ENCODE measurements at places on chromosomes 1 and 21. TPM values are rescaled to one million over a fixed set of nuclear protein-coding genes. Genes with fewer than 3 reads are reported as not detected.

DNA sequence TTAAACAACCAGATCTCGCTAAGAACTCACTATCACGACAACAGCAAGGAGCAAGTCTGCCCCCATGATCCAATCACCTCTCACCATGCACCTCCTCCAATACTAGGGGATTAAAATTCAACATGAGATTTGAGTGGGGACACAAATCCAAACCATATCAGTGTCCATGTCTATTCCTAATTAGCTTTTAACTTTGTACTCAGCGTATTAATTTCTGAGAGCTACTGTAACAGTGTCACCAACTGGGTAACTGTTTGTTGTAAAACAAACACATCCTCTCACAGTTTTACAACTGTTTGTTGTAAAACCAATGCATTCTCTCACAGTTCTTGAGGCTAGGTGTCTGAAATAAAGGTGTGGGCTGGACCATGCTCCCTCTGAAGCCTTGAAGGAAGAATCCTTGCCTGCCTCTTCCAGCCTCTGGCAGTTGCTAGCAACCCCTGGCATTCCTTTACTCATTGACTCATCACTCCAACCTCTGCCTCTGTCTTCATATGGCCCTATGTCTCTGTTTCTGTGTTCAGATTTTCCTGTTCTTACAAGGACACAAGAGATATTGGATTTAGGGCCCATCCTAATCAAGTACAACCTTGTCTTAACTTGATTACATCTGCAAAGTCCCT lies 121.2 kb downstream of the LTN1 start:
- no peak for DNase-seq
- peaks cover 11% of the 10 kb centered on the region for H3K4me1 ChIP-seq
- H3K27me3 ChIP-seq, result no peaks in the 10 kb centered on the region
- no peak overlapping the region for H3K27ac ChIP-seq
- H3K4me3 ChIP-seq, result no peak overlapping the region
- peaks cover 50% of the 10 kb centered on the region for H3K36me3 ChIP-seq

GRCh38 chr21:23455676-23456075 lies 2151.6 kb downstream of the MRPL39 start:
- H3K4me3 ChIP-seq, result no peak overlapping the region
- no peaks in the 10 kb centered on the region for H3K36me3 ChIP-seq
- no peaks in the 10 kb centered on the region for H3K27me3 ChIP-seq
- no peak for DNase-seq
- H3K4me1 ChIP-seq, result no peaks in the 10 kb centered on the region

DNA sequence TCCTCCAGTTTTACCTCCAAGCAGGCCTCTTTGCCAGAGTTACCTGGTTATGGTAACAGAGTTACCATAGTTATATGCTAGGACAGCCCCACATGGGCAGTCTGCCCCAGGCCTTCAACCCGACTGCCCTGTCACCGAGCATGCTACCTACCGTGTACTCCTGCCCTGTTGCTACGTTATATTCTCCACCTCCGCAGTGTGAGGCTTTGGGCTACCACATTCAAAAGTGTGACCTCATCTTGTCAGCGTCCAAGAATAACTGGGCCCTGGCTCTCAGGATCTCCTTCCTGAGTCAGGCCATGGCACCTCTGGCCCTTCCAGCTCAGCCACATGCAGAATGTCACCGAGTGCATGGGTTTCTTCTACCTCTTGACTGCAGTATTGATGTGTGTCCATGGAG lies 8.9 kb downstream of the MAPKAPK2 start:
- H3K36me3 ChIP-seq, result peaks cover 5% of the 10 kb centered on the region
- H3K27ac ChIP-seq, result peak overlapping the region; percentile 87
- H3K4me3 ChIP-seq, result peak overlapping the region; percentile 31
- no peaks in the 10 kb centered on the region for H3K27me3 ChIP-seq
- peaks cover 100% of the 10 kb centered on the region for H3K4me1 ChIP-seq

DNA sequence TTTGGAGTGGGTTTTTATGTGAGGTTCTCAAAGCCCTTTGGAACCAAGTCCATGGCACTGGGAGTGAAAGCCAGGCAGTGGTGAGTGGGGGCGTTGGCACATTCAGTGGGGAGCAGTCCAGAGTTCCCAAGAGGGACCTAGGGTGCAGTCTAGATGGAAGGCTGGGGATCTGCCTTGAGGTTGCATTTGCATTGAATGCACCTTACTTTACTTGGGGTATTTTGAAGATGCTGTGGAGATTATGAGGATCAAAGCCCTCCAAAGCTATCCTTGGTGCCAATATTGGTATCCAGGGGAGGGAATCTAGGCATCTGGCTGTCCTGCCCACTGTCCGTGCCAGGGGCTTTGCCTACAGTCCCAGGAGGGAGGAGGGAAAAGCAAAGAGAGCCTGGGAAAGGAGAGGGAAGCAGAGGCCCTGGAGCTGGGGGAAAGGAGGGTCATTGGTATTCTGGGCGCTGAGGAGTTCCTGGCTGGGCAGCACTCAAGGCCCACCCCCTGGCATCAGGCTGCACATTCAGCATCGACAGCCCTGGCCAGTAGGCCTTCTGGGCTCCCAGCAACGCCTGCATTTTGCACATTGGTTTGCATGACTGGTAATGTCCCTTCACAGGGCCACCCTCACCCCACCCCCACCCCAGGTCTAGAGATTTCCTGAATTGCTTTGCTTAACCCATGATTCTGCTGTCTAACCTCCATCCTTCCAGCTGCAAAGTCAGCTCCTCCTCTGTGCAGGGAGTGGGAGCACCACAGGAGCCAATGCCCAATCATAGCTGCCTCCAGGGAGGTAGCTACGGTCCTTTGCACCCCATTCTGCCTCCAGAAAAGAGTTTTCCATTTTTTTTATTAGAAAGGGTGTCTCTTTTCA lies 843 bp upstream of the BCAN start:
- no peak for DNase-seq
- peaks cover 3% of the 10 kb centered on the region for H3K27me3 ChIP-seq
- peak overlapping the region; percentile 47 for H3K4me3 ChIP-seq
- H3K36me3 ChIP-seq, result no peaks in the 10 kb centered on the region
- H3K4me1 ChIP-seq, result peaks cover 19% of the 10 kb centered on the region

DNA sequence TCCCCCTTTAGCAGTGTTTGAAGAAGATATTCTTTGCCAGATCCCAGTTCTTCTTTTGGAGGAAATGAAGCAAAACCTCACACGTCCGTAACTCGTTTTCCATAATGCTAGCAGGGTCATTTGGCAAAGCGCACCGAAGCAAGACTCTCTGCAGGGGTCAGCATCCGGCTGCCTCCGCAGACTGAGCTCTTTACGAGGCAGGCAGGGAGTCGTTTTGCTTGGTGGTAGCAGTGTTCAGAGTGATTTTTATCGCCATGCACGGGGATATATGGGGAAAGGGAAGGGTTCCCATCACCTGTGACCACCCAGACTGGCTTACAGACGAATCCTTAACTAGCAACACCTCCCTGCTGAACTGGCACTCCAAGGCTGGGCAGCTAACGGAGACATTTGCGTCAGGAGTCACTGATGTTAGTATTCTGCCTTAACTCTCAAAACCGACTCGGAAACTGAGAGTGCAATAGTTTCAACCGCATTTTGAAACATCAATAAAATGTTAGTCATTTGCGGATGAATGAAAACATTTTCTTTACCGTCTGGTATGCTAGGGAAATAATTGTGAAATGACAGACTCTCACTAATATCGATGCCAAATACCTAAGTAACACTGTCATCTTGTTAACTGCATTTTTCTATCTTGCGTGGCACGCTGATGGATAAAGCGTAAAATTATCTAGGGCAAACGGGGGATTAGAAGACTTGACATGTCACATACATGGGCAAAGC lies 2.2 kb upstream of the NEGR1 start:
- H3K27me3 ChIP-seq, result no peaks in the 10 kb centered on the region
- H3K27ac ChIP-seq, result peak overlapping the region; percentile 94
- H3K4me1 ChIP-seq, result peaks cover 32% of the 10 kb centered on the region
- H3K36me3 ChIP-seq, result no peaks in the 10 kb centered on the region
- DNase-seq, result no peak

GRCh38 chr21:43626390-43626789 lies 32.9 kb downstream of the HSF2BP start:
- H3K4me3 ChIP-seq, result no peak overlapping the region
- DNase-seq, result no peak
- H3K4me1 ChIP-seq, result no peaks in the 10 kb centered on the region
- H3K27ac ChIP-seq, result no peak overlapping the region
- H3K36me3 ChIP-seq, result no peaks in the 10 kb centered on the region

GRCh38 chr1:179080866-179081686 lies 794 bp upstream of the TOR3A start:
- H3K36me3 ChIP-seq, result peaks cover 14% of the 10 kb centered on the region
- no peaks in the 10 kb centered on the region for H3K27me3 ChIP-seq
- DNase-seq, result no peak
- peak overlapping the region; percentile 92 for H3K4me3 ChIP-seq
- peaks cover 32% of the 10 kb centered on the region for H3K4me1 ChIP-seq

DNA sequence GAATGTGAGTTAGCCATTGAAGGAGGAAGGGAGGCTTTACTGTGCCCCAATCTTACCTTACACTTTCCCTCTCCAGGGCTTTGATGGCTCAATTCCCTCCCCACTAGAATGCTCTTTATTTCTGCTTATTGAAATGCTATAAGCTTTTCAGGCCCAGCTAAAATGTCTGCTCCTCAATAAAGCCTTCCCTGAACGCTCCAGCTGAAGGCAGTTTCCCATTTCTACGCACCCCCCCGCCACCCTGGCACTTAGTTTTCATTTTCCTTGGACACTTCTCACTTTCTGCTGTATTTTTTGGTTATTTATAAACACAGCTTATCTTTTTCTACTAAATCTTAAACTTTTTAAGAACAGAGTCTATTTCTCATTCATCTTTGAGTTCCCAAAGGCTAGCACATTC lies 7.1 kb upstream of the TMEM167B start:
- no peak for DNase-seq
- H3K36me3 ChIP-seq, result no peaks in the 10 kb centered on the region
- no peak overlapping the region for H3K27ac ChIP-seq
- H3K4me1 ChIP-seq, result peaks cover 6% of the 10 kb centered on the region
- no peak overlapping the region for H3K4me3 ChIP-seq
- no peaks in the 10 kb centered on the region for H3K27me3 ChIP-seq

GRCh38 chr1:151135433-151136385 lies 10.7 kb downstream of the SEMA6C start:
- no peak for DNase-seq
- H3K36me3 ChIP-seq, result no peaks in the 10 kb centered on the region
- H3K27ac ChIP-seq, result no peak overlapping the region
- no peaks in the 10 kb centered on the region for H3K27me3 ChIP-seq

- DNase-seq, result no peak
- peak overlapping the region; percentile 56 for H3K4me3 ChIP-seq
- H3K4me1 ChIP-seq, result peaks cover 53% of the 10 kb centered on the region
- H3K27ac ChIP-seq, result peak overlapping the region; percentile 64
These were observed 940 bp downstream of the NES start for GRCh38 chr1:156676114-156676819.

DNA sequence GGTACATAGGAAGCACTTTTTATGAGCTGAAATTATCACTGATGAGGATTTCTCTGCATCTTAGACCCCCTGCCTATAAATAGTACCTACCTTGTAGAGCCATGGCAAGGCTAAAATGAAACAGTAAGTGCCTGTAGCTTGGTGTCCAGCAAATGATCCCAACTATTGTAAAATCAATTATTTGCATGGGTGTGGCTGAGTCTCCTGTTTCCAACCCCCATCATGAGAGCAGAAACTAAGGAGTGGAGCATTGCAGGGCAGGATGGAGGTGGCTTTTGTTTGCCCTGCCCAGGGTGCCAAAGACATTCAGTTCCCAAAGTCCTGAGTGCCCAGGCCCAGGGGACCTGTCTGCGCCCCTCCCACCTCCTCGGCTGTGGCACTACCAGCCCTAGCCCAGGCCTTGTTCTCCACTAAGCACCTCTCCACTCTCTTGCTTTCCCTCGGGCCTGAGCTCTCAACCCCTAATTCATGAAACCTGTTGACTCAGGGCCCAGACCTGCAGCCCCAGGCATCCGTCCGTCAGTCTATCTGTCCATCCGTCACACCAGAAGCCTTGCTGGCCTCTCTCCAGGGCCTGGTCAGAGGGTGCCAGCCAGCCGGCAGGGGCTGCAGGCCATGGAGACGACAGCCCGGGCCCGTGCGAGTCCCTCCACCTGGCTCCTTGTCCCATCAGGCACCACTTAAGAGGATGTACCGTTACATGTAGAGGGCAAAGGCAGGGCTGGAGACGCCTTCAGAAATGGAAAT lies 39.6 kb downstream of the PAX7 start:
- no peak overlapping the region for H3K27ac ChIP-seq
- peaks cover 3% of the 10 kb centered on the region for H3K27me3 ChIP-seq
- no peaks in the 10 kb centered on the region for H3K36me3 ChIP-seq

GRCh38 chr1:24890887-24891286 lies 39.2 kb downstream of the RUNX3 start:
- H3K4me1 ChIP-seq, result no peaks in the 10 kb centered on the region
- no peak for DNase-seq
- H3K4me3 ChIP-seq, result no peak overlapping the region
- H3K36me3 ChIP-seq, result no peaks in the 10 kb centered on the region
- peaks cover 37% of the 10 kb centered on the region for H3K27me3 ChIP-seq

DNA sequence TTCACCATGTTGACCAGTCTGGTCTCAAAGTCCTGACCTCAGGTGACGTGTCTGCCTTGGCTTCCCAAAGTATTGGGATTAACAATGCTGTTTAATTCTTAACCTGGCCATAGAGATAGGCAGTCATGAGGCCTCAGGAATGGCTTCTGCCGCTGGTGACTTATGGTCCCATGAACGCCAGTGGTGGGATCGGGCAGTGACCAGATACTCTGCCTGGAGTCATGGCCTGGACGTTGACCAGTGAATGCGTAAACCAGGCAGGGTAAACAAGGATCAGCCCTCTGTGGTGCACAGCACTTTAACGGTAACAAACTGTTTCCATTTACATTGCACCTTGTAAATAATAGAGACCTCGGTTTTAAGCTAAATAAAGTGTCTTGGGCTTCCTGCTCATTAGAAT lies 23.0 kb downstream of the MTARC1 start:
- H3K4me1 ChIP-seq, result no peaks in the 10 kb centered on the region
- no peak for DNase-seq
- H3K4me3 ChIP-seq, result no peak overlapping the region
- no peaks in the 10 kb centered on the region for H3K27me3 ChIP-seq

GRCh38 chr1:170634293-170634692 lies 29.6 kb upstream of the PRRX1 start:
- H3K4me3 ChIP-seq, result no peak overlapping the region
- no peak for DNase-seq
- H3K36me3 ChIP-seq, result no peaks in the 10 kb centered on the region
- H3K27ac ChIP-seq, result no peak overlapping the region

DNA sequence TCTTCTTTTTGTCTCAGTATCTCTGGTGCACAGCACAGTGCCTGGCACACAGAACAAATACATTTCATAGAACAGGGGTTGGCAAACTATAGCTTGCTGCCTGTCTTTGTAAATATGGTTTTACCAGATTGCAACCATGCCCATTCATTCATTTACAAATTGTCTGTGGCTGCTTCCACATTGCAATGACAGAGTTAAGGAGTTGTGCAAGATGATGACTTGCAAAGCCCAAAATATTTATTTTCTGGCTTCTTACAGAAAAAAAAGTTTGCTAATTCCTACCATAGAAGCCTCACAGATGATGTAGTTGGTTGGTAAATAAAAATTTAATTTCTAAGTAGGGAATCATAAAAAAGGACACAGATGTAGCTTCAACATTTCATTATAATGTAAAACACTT lies 11.2 kb upstream of the HMGB4 start:
- H3K27ac ChIP-seq, result no peak overlapping the region
- no peak overlapping the region for H3K4me3 ChIP-seq
- peaks cover 25% of the 10 kb centered on the region for H3K27me3 ChIP-seq
- no peaks in the 10 kb centered on the region for H3K4me1 ChIP-seq
- DNase-seq, result no peak

The OR2L13 gene
- not detected for total RNA-seq

The INSRR gene
- not detected for total RNA-seq

The LYPD8 gene
- 0.57 TPM for total RNA-seq

The PTPRF gene
- total RNA-seq, result 41.5 TPM

The ZNF670 gene
- 2.3 TPM for total RNA-seq

The PEA15 gene
- 244 TPM for total RNA-seq

The ASCL5 gene
- not detected for total RNA-seq

Data from esophagus muscularis mucosa (tissue), 4 donors.